ENCODE measurements at places on chromosomes 4 and X. TPM values are rescaled to one million over a fixed set of nuclear protein-coding genes. Genes with fewer than 3 reads are reported as not detected.

Gene NR0B1
- not detected for total RNA-seq

Gene NHSL2
- total RNA-seq, result 12.8 TPM

Gene CYP4V2
- 34.5 TPM for total RNA-seq

Gene DMRTC1B
- not detected for total RNA-seq

Gene POLN
- total RNA-seq, result 5.4 TPM

Gene GLOD5
- total RNA-seq, result not detected

Gene PDCL2
- total RNA-seq, result not detected

Gene ARHGAP24
- 57.2 TPM for total RNA-seq

Gene F9
- total RNA-seq, result not detected

Gene TEX13C
- total RNA-seq, result not detected

Gene TMA16
- total RNA-seq, result 14.7 TPM

Gene SYNPO2
- total RNA-seq, result 33.9 TPM

Gene VSIG4
- 289 TPM for total RNA-seq

Gene SLIT2
- total RNA-seq, result 16.0 TPM

Gene MAGEC2
- not detected for total RNA-seq

Gene MGARP
- total RNA-seq, result 20.6 TPM

Gene TMEM35A
- 1.6 TPM for total RNA-seq

Gene QDPR
- total RNA-seq, result 17.2 TPM

Gene SPON2
- 29.3 TPM for total RNA-seq

Gene HTN1
- not detected for total RNA-seq

Gene RAI2
- total RNA-seq, result 22.4 TPM

Gene CXCL10
- 1.7 TPM for total RNA-seq

Measured in omental fat pad (tissue), 4 donors.